ENCODE measurements at places on chromosomes 6 and 20.

DNA sequence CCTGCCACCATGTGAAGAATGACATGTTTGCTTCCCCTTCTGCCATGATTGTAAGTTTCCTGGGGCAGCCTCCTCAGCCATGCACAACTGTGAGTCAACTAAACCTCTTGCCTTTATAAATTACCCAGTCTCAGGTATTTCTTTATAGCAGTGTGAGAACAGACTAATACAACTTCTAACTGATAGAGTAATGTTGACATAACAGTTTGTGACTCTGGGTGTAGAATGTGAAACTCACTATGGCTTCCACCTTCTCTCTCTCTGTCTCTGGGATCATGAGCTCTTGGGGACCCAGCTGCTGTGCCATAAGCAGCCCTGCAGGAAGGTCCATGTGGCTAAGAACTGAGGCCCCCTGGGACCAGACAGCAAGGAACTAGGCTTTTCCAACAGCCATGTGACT is 3.5 kb upstream of the HLA-G start:
- DNase-seq, result no peak

- DNase-seq, result no peak
These were observed 53.2 kb downstream of the SAMD5 start for GRCh38 chr6:147561726-147562125.

DNA sequence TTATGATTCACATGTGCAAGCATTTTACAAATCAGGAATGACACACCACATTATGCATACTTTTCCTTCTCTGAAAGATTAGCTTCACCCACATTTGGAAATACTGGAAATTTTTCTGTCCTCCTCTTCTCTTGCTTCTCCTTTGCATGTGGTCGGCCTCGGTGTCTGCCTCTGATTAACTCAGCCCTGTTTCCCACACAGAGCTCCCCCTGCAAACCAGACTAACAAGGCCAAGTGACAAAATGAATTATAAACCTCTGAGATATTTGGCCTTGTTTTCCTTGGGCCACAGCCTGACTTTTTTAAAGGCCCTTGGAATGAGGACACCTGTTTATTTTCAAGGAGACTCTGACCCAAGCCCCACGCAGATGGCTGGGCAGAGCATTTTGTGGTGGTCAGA is 9.0 kb upstream of the CCN6 start:
- no peak for DNase-seq

DNA sequence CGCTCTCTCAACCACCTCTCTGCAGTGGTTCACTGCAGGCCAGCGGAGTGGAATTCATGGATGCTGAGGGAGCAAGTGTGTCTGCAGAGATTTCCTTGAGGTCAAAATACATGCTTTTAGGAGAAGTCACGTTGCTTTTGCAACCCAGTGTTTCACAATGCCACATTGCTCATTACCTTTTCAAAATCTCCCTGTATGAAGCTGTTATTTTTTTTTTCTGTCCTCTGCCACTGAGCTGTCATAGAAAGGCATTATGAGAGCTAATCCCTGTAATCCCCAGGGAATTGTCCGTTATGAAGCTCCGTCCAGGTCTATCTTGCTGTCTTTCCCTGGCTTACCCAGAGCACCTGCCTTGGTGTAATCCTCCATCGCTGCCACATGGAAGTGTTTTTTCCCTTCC is 60.5 kb upstream of the SLC22A23 start:
- no peak for DNase-seq

- no peak for DNase-seq
These were observed 81.8 kb downstream of the JAG1 start for GRCh38 chr20:10591946-10592521.

DNA sequence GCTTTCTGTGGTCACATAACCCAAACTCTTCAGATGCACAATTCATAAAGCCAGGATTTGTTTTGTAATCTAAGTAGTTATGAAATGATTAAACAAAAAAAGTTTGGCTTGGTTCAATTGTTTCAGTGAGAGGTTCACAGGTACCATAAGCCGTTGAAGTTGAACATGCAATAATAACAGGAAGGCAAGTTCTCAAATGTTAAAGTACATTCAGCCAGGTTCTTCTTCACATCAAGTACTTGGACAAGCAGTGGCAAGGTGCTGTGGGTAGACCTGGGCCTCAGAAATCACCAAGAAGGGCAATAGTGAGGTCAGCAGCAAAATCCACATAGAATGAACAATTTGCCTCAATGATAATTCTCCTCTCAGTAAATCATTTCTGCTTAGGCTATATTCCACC is 175.5 kb downstream of the EPM2A start:
- no peak for DNase-seq

DNA sequence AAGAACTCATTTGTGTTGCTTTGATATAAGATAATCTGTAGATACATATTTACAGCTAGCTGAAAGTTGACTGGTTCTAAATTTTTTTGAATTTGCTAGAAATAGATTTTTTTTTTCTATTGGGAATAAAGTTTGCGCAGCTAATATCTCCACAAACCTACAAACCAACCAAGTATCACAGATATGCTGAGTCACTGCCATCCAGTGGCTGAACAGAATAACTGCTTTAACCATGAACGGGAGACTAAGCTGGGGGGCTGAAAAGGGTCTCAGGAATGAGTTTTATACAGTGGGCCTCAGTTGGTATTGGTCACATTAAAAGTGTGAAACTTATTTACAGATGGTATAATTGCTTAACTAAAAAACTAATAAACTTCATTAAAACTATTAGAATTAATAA is 326.7 kb upstream of the CNR1 start:
- no peak for DNase-seq

DNA sequence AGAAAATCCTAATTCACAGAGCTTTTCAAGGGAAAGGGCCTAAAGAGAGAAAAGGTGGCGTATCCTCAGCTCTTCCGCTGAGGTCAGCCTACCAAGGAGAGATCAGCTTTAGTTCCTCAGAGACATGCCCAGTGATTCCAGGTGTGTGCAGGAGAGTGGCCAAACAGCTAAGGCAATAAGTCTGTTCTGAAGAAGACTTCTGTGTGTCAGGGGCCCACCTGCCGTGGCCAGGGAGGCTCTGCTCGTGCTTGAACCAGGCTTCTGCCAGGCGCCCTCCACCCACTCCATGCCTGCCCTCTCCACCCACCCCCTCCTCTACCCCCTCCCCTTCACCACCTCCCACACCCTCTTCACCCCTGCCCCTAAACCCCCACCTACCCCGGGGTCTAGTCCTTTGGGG is 67.4 kb upstream of the ARMC2 start:
- no peak for DNase-seq

GRCh38 chr20:34012735-34013134 is 19.0 kb downstream of the RALY start:
- DNase-seq, result no peak

GRCh38 chr20:49397525-49397924 is 84.9 kb downstream of the KCNB1 start:
- no peak for DNase-seq

Data from activated T-cell treated with anti-CD3 and anti-CD28 coated beads for 1 hour (primary cell).